ENCODE measurements at places on chromosomes 4 and X. TPM values are rescaled to one million over a fixed set of nuclear protein-coding genes. Genes with fewer than 3 reads are reported as not detected.

DNA sequence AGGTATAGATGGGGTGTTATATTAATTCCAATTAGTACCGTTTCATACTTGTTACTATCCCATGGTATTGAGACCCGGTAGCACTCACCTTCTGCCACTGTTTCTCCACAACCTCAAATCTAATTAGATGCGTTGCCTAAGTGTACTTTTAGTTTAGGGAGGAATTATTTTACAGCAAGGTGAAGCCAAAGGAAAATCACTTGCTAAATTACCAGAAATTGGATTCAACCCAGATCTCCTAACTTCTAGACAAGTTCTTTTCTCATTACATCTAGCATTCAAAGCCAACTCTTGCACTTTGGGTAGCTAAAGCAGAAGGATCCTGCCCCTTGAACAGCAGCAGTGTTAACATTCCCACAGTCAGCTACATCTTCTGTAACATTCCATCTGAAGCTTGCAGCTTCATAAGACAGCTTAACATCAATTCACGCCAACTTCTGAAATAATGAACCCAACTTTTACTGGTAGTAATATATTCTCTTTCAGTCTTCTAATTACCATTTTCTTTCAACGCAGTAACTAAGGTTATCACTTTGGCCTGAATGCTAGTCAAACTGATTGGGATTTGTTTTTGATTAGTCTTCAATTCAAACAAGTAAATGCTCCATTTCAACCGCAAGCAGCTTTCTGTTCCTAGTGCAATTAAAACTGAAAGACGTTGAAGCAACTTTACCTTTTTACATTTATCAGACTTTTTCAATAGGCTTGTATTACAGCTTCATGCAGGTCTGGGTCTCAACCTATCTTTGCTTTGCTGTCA lies 934 bp upstream of the SEC31A start:
- DNase-seq: no peak

GRCh38 chr4:47720787-47721186 lies 117.1 kb downstream of the CORIN start:
- DNase-seq: no peak

- no peak for DNase-seq
Observed at GRCh38 chr4:159600061-159600460, 497.2 kb downstream of the RAPGEF2 start.

GRCh38 chr4:73676136-73676535 lies 55.9 kb upstream of the RASSF6 start:
- DNase-seq: no peak

- DNase-seq: no peak
Observed at GRCh38 chr4:106277140-106277675, 38.8 kb downstream of the TBCK start.

DNA sequence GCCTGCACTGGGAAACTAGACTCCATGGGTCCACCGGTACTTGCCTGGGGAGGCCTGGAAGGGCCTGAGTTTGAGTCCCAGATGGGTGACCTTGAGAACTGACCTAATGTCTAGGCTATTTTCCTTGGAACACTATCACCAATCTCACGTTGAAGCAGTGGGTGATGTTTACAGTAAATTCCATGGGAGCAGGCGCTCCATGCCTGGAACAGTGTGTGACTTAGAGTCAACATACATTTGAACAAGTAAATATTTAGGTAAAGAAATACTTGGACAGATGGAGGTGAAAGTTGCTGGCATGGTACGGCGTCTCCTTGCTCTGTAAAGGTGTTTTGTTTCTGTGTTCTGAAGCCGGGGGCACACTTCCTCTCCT lies 47.5 kb downstream of the TBC1D14 start:
- DNase-seq: no peak

DNA sequence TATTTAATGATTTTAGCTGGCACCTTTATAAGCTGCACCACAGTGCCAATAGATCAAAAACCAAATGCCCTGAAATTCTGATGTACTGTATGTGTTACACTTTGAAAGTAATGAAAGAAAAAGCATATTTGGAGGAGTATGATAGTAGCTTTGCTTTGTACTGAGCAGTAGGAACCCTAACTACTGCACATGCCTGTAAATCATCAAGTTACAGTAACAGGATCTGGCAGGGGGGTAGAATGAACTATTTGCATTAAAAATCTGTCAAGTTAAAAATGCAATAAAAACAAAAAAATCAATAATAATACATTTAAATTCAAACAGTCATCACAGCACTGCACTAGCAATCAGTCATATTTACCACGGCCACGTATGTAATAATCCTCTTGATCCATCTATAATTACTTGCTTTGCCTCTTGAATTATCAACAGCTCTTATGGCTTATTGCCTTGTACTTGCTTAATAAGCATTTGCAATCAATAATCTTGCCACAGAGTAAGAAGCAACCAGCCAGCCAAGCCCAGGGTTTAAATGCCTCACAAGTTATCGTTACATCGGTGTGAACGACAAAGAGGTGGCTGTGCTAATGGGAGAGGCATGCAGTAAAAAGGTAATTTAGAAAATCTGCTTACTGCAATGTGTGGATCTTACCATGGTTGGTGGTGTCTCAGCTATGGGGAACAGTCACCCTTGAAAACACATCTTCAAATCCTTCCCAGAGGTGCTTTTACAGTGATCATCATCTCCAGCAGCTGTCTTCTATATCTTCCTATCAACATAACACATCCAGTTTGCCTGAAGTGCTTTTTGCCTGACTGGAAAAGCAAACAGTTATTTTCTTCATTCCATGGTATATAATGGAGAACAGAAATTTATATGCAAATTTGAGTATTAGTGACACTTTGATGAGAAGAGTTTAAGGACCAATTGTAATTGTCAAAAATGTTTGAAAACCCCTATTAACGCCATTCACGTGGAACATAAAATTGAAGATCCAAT lies 1812.1 kb upstream of the ADGRL3 start:
- DNase-seq: no peak

The NXF2 gene
- not detected for total RNA-seq

The SAGE1 gene
- not detected for total RNA-seq

The ADGRG2 gene
- 0.38 TPM for total RNA-seq

The TMEM129 gene
- total RNA-seq: 57.0 TPM

The SPARCL1 gene
- 33.6 TPM for total RNA-seq
